Activated naive CD4-positive, alpha-beta T cell treated with anti-CD3 and anti-CD28 coated beads, Interleukin-2, amount 10 ng/mL, durations not matched to agents 7 days and 5 days (primary cell): ENCODE measurements at places on chromosomes 12 and 14.

DNA sequence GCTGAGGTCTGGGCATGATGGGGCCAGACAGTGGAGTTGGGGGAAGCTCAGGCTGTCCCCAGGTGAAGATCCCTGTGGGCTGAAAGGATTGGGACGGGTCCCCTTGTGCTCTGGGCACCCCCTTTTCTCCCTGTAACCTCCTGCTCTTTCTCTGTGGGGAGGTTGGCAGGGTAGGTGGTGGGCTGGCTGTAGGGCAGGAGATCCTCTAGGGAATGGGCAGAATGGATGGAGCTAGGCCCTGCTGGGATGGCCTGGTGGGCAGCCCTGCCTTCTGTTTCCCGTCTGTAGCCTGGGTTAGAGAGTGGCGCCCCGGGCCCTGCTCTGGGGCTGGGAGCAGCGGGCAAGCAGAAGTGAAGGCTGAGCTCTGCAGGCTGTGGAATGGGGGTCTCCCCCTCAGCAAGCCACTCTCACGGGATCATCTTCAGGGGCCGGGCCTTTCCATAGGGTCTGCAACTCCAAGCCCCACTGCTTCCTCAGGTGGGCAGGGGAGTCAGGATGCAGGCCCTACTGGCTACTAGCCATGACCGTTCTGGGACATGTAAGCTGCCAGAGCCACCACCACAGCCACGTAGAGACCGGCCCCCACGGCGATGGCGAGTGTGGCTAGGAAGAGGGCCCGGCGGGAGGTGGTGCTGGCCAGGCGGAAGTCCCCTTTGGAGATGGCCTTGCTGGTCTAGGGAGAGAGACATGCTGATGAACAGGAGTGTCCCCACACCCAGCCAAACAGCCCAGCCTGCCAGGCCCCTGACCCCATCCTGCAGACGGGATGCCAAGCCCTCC is 18.8 kb downstream of the SYNDIG1L start:
- DNase-seq = no peak

DNA sequence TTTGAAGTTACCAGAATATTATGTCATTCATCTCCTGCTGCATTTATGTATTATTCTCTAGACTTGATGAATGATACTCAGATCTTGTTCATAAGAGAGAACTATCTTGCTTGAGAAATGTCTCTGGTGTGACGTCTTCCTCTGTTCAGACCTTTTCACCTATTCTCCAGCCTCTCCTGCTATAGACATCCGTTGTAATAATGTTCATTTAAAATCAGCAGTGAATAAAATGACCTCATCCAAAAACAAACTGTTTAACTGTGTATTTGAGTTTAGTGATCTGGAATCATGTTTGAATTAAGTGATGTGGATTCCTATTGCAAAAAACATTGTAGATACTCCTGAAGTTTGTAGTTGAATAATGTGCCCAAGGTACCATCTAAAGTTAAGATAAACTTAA is 487.1 kb downstream of the PCNX1 start:
- DNase-seq = no peak

DNA sequence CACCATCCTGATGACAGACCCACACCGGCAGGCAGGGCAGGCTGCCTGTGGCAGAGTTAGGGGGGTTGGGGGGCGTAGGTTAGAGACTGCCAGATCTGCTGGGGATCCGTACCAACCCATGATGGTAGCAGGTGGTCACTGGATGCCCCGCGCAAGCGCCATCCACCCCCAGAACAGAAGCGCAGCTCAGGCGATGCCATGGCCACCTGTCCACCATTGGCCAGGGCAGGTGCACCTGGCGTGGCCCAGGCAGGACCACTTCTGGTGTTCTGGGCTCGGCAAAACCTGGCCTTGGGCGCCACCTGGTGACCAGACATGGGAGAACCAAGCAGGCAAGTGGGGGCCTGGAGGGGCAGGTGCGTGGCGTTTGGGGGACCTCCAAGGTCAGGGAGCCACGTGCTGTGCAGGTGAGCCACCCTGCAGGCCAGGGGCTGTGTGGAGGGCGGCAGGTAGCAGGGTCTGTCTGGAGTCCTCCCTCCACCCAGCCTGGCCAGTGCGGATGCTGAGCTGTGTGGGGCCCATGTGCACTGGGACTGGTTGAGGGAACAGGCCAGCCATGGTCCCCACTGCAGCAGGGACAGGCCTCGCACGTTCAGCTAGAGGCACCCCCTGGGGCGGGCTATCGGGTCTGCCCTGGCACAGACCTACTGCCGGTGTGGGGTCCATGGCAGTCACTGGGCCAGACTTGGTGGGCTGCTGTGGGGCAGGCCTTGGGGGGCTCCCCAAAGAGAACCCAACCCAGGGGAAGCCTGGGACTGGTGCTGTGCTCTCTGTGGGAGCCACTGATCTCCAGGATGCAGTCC is 15.6 kb downstream of the BAG5 start:
- DNase-seq = peak; percentile 84

GRCh38 chr12:58804749-58805148 is 115.6 kb downstream of the LRIG3 start:
- no peak for DNase-seq

DNA sequence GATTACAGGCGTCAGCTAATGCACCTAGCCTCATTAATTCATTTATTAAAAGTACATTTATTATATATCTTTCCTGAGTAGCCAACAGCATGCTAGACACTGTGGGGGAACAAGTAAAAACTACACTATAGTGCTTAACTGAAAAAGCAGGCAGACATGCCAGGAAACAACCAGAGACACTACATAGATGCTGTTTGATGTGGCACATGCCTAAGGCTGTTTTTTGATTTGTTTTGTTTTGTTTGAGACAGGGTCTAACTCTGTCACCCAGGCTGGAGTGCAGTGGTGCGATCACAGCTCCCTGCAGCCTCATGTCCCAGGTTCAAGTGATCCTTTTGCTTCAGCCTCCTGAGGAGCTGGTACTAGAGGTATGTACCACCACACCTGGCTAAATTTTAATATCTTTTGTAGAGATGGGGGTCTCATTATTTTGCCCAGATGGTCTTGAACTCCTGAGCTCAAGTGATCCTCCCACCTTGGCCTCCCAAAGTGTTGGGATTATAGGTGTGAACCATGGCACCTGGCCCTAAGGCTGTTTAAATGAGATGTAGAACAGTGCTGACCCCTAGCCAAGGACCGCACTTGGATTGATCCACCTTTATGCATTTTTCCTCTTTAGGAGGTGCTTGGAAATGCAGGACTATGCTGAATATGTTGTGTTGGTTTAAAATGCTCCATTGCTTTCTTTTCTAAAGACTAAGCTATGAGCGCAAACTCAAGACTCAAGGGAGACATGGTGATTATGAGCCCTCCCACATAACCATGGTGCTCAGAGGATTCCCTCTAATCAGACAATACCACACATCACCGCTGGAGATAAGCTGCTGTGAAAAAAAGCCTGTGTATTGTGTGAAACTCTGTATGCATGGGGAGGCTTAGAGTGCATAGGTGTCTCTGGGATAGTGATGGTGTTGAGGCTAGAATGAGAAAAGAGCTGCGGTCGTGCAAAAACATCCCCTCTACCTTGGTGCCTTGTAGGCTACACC is 10.5 kb upstream of the C14orf93 start:
- DNase-seq = no peak

DNA sequence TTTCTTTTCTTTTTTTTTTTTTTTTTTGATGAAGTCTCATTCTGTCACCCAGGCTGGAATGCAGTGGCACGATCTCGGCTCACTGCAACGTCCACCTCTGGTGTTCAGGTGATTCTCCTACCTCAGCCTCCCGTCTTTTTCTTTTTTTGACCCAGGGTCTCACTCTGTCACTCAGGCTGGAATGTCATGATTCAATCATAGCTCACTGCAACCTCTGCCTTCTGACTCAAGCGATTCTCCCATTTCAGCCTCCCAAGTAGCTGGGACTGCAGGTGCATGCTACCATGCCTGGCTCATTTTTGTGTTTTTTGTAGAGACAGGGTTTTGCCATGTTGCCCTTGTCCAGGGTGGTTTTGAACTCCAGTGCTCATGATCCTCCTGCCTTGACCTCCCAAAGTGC is 12.0 kb downstream of the FUT8 start:
- DNase-seq = no peak

DNA sequence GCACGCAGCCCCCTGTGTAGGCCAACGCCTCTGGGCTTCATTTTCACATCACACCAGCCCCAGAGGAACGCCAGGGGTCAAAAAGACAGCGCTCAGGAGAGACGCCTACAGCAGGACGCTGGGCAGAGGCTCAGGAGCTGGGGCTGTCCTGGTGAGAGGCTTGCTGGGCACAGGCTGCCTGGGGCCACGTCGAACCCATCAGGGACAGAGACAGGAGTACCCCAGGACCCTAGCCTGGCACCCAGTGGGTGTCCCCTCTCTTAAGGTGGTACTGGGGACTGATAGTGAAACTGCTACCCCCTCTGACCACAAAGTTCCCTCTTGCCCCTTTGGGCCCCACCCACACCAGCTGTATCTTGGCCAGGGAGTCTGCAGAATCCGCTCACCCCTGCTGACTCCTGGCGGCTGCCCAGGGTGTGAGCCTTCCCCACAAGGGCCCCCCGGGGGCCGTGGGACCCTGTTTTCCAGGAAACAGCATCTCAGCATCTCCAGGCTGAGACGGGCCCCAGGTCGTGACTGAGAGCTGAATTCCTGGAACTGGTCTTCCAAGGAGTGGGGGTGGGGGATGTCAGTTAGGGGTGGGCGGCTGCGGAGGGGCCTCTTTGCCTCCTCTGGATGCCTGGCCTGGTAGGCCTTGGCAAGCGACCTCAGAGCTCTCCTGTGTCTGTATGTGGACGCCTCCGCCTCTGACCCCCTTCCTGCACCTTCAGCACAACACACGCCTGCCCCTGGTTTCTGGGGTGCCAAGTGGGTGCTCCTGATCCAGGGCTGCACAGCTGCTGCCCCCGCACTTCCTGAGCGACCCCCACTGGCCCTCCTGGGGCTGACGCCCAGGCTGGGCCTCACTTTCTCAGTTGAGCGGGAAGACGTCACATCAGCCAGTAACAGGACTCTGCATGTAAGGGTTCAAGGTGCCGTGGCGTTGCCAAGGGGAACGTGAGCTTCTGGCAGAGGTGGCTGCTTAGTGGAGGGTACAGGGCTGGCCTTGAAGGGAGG is 321.9 kb upstream of the RTL1 start:
- DNase-seq = no peak

- DNase-seq = peak; percentile 48
Measured at GRCh38 chr14:64293976-64294671, at the start of gene ESR2. Gene ESR2, minus strand, starts transcription at chr14:64294371. Its CDS starts 11,386 bp downstream, at chr14:64282985.
